GM12891 (cell line): ENCODE measurements at places on chromosomes 7 and 10.

- DNase-seq, result no peak
Observed at GRCh38 chr7:36175886-36176285, 22.8 kb downstream of the EEPD1 start.

GRCh38 chr10:88086187-88086960 lies 222.9 kb downstream of the PTEN start:
- no peak for DNase-seq

GRCh38 chr7:117338020-117338419 lies 15.2 kb upstream of the WNT2 start:
- no peak for DNase-seq

- DNase-seq, result no peak
Observed at GRCh38 chr10:1406132-1406966, 331.0 kb downstream of the ADARB2 start.

DNA sequence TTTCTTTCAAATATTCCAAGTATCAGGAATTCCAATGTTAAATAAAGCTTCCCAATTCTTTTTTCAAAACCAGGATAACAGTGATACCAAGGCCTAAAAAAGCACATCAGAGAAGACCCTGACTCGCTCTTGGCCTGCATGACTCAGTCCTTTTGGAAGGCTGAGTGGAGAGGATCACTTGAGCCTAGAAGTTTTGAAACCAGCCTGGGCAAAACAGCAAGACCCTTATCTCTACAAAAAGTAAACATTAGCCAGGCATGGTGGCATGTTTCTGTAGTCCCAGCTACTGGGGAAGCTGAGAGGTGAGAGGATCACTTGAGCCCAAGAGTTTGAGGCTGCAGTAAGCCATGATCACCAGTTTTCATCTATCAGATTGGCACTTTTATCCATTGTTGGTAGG lies 18.7 kb downstream of the NFE2L3 start:
- DNase-seq, result no peak

GRCh38 chr10:27747096-27747451 lies 1.5 kb upstream of the MKX start:
- no peak for DNase-seq

DNA sequence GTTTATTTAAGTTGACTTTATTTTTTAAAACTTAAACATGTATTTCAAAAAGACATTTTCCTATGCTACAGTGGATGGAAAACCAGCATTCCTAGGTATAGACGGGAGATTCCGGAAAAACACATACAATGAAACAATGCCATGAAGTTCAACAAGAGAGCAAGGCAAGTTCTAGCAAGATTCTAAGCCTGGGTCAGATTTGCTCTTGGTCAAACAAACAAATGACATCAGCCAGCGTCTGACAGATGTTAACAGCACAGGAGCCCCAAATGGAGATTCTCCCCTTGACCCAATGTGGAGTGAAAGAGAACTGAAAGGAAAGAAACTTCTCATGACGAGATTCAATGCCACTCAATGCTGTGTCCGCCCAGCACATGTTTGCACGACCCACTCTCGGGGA lies 149.9 kb downstream of the NEURL1 start:
- DNase-seq, result no peak

DNA sequence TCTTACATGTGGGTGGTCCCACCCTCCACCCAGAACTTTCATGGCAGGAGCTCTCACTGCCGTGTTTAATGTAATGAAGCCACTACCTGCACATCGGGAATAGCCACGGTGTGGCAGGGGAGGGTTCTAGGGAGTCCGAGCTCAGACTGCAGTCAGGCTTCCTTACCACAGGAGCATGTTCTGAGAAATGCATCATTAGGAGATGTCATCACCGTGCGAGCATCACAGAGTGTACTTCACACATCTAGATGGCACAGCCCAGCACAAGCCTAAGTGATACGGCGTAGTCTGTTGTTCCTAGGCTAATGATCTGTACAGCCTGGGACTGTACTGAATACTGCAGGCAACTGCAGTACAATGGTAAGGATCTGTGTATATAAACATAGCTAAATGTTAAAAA lies 153.0 kb upstream of the LANCL2 start:
- DNase-seq, result no peak

DNA sequence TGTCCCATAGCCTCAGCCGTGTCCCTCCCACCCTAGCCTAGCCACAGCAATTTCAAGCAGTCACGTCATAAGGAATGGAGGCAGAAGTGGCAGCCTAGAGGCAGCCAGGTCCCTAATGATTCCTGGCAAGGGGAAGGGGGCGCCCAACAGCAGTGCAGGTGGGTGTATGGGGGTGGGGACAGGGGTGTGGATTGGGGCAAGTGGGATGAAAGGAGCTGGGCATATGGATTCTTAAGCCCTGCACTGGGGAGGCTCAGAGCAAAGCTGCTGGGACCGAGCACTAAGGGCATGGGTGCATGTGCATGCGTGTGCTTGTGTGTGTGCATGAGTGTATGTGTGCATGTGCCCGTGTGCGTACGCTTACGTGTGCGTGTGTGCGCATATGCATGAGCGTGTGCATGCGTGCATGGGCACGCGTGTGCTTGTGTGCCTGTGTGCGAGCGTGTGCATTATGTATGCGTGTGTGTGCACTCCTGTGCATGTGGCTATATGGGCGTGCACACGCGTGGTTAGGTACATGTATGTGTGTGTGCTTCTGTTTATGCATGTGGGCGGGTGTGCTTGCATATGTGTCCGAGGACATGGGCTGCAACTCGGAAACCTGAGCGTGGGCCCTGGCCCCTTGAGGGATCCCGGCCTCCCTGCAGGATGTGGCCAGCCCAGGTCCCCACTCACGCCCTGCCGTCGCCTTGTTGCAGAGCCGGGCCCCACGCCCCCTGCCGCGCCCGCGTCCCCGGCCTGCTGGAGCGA lies 34.1 kb downstream of the SH2B2 start:
- DNase-seq, result peak; percentile 16

- DNase-seq, result no peak
Observed at GRCh38 chr7:32223721-32224120, 153.5 kb upstream of the PDE1C start.

DNA sequence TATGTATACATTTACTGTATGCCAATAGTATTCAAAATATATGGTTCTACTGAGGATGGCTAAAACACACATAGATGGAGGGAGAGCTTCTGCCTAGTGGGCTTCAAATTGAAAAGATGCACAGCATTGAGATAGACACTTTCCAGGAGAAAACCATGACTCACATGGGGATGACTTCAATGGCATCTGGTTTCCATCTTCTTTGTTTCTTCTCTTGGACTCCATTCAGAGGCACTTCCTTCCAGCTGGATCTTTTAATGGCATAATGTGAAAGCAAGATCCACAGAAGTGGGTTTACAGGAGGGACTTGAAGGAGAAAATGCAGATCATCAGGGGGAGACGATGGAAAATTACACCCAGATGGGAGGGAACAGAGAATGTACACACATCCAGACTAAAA lies 84.9 kb downstream of the ZNF365 start:
- no peak for DNase-seq

DNA sequence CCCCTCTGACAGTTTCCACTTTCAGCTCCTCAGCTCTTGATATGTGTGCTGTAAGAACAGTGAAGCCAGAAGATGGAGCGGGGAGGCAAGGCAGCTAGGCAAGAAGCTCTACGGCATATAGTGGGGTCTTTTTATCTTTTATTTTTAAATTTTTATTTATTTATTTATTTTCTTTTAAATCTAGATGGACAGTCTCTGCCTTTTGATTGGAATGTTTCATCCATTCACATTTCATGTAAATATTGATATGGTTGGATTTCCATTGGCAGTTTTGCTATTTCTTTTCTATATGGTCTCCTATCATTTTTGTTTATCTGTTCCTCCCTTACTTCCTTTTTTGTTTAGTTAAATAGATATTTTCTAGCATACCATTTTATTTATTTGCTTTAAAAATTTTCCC lies 183.7 kb downstream of the TMEM178B start:
- no peak for DNase-seq

DNA sequence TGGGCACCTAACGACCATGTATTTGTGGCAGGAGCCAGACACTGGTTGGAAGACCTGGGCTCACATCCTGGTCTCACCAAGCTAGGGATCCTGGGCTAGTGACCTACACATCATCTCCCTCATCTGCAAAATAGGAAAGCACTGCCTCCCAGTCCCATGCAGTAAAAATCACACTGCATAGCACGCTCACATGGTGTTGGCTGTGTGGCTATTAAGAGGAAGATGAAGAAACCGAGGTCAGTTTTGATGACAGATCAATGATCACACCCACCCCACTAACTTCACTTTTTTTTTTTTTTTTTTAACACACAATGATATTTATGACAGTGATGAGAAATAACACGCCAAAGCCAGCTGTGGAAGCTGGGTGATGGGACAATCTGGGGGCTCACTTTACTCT lies 146.5 kb downstream of the RNF216 start:
- DNase-seq, result no peak

DNA sequence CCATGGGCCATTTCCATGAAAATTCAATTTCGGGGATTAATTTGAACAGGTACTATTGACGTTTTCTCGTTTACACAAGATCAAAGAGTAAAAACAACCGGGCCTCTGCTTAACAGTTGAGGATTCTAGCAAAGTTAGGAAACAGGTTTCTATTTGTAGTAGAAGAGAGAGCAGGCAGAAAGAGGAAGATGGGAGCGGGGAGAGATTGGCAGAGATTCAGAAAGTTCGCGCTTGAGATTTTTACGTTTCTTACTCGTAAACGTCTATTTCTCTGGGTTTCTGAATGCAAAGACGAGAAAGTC lies 571 bp upstream of the VWC2 start:
- no peak for DNase-seq

- peak; percentile 89 for DNase-seq
Observed at GRCh38 chr10:80205477-80206276, at the start of gene ANXA11. Gene ANXA11 (minus strand): TSS chr10:80205537. CDS start chr10:80172861, 32,676 bp downstream.
